ENCODE measurements at places on chromosomes 1 and 21.

DNA sequence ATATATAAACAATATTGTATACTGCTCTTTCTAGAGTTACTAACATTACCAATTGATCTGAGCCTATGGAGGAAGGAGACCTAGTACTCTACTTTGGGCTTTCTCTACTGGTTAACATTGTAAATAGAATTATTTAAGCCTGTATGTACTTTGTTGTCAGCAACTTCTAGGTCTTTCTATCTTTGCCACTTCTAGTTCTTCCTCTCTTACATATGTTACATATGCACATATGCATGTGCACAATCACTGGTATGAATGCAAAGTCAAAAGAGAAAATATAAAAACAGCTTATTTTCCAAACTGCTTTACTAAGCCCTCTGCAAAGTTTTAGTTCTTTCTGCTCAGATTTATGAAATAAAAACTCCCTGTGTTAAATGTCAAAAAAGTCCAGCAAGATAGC lies 84.3 kb downstream of the PTPRC start:
- DNase-seq, result no peak

- DNase-seq, result peak; percentile 32
These were observed 68.7 kb downstream of the LMX1A start for GRCh38 chr1:165287781-165288180.

DNA sequence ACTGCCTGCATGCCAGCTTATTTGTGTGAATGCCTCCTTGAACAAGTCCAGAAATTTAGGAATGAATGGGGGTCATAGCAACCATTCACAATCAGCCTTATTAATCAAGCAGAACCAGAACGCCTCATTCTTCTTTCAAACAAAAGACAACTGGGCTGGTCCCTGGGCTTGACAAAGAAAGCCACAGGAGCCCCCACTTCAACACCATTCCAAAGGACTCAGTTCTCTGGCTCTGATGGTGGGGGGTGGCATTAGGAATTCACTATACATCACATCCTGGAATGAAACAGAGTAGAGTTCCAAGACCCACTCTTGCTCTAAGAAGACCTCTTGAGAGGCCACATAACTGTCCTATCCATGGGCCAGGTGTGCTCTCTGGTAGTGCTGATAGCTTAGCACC lies 186.6 kb upstream of the ST6GALNAC5 start:
- no peak for DNase-seq

DNA sequence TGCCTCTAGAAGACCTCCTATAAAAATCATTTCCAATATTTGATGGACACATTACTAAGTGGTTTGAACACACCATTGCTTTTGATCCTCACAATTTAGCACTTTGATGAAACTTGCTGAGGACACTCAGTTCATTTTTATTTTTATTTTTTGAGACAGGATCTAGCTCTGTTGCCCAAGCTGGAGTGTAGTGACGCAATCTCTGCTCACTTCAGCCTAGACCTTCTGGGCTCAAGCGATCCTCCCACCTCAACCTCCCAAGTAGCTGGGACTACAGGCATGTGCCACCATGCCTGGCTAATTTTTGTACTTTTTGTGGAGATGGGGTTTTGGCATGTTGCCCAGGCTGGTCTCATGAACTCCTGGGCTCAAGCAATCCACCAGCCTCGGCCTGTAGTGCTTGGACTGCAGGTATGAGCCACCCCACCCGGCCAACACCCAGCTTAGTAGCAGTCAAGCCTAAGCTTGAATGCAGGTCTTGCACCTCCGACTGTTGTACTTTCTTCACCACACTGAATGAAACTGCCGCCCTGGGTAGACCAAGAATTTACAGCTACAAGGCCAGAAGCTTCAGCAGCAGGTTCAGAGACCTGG lies 24.8 kb upstream of the ATP2B4 start:
- no peak for DNase-seq

GRCh38 chr1:43822040-43822690 lies 111.4 kb upstream of the ARTN start:
- no peak for DNase-seq

DNA sequence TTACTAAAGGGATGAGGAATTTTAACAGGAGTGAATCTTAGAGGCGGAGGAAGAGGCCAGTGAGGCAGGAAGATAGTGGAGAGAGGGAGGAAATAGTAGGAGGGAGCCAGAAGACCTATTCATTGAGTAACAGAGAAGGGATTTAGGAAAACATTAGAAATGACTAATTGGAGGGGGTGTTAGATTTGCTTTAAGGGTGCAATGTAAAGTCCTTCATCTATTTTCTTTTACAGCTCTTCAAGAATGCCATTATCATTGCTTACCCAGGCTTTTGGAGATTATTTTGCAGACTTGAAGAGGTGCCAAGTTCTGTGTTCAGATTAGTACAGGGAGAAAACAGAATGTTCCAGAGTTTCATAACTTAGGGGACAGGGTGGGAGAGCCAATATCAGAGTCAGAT lies 33.8 kb downstream of the OR10J1 start:
- no peak for DNase-seq

DNA sequence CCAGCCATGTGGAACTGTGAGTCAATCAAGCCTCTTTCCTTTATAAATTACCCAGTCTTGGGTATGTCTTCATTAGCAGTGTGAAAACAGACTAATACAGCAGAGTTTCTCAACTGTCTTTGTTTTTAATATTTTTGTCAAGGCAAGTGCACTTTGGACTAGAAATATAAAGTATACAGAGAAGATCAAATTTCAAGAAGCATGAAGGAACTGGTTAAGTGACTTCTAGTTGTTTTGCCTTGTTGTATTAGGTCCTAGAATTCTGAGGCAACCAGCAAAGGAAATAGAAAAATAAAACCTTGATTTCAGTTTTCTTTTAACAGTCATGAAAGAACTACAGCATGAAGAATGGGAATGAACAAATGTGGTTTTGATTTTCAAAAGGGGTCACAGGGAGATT lies 131.1 kb upstream of the PTGFR start:
- DNase-seq, result no peak

DNA sequence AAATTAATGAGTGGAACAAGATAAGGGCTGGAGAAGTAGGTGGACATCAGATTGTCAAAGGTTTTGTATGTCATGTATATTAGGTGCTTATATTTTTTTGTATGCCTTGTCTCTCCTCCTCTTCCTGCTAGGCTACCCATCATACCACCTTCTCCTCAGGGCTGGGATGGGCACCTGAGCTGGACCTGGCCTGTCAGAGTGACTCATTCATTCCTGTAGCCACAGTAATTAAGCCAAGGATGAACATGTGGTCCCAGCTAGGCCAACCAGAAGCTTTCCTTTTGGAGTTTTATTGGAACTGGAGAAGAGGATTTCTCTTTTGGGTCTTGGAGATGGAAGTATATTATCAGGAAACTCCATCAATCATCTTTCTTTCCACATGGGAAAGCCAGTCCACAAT lies 21.2 kb downstream of the PTGS2 start:
- DNase-seq, result no peak

DNA sequence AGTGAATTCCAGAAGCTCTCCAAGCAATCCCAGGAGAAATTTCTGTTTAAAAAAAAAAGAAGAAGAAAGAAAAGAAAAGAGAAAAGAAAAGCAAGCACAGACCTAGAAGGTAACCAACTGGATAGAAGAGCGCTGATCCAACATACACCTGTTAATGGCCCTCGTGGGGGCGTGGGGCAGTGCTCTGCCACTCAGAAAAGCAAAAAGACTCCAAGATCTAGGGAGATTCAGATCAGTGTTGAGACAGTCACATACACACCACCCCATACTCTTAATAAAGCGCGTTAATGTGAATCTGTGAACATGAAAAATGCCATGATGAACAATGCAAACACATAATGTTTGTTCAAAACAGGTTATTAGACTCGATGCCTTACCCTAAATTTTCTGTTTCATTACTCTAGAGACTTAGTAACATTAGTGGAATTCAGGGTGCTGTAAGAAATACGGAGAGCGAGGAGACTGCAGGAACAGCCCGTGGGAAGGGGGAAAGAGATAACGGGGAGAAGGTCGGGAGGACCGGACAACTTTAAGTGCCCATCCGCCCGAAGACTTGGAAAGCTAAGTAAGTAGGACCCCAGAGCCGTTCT lies 406 bp downstream of the NME7 start:
- peak; percentile 24 for DNase-seq

DNA sequence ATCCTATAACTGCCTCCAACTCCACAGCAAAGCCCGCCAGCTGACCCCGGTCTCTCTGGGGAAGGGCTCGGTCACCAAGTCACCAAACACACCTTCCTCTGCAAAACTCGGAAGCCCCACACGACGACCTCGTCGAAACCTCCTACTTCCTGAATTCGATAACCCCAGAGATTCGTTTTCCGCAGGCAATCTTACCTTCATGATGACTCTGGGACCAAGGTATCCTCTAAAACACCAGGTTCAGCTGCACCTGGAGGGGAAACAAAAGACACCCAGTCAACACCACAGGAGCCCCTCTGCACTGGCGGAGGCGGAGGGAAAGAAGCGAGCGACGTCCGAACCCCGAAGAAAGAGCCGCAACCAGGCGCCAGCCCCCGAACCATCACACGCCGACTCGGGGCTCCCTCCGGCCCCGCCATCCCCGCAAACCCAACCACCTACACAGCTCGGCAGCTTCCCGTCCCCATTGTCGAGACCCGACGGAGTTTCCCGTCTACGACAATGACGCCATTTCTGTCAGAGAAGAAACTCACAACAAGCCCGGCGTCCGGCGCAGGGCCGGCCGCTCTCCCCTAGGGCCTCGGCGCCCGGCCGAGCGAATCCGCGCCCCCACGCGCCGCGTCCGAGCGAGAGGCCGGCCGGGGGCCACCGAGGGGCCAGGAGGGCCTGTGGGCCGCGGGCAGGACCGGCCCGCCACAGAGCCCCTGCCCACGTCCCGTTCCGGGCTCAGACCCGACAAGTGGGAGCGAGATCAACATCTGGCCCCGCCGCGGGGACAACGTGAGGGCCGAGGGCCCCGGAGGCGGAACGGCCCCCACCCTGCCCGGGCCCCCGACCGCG lies 1.0 kb downstream of the ARID4B start:
- DNase-seq, result peak; percentile 68

- peak; percentile 75 for DNase-seq
These were observed 76.4 kb upstream of the SLC45A1 start for GRCh38 chr1:8241417-8242014.

DNA sequence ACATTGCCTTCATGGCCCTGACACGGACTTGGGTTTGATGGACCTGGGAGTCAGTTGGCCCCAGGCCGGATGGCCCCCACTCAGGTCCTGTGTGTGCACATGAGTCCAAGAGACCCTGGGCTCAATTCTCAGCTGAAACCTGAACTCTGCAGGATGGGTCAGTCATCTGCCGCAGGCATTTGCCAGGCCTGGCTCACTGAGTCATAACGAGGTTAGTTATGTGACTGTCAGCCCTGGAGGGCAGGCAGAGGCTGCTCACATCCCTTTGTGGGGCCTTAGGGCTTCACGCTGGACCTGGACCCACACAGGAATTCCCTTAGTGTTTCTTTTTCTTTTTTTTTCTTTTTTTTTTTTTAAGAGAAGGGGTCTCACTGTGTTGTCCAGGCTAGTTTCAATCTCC lies 46.5 kb downstream of the PSMG1 start:
- no peak for DNase-seq

- peak; percentile 76 for DNase-seq
These were observed at the start of gene RAP1GAP for GRCh38 chr1:21669258-21670058. Gene RAP1GAP, minus strand, starts transcription at chr1:21669357. Its CDS starts 49,325 bp downstream, at chr1:21620032.

- no peak for DNase-seq
These were observed 53.3 kb downstream of the PDE9A start for GRCh38 chr21:42706765-42707164.

DNA sequence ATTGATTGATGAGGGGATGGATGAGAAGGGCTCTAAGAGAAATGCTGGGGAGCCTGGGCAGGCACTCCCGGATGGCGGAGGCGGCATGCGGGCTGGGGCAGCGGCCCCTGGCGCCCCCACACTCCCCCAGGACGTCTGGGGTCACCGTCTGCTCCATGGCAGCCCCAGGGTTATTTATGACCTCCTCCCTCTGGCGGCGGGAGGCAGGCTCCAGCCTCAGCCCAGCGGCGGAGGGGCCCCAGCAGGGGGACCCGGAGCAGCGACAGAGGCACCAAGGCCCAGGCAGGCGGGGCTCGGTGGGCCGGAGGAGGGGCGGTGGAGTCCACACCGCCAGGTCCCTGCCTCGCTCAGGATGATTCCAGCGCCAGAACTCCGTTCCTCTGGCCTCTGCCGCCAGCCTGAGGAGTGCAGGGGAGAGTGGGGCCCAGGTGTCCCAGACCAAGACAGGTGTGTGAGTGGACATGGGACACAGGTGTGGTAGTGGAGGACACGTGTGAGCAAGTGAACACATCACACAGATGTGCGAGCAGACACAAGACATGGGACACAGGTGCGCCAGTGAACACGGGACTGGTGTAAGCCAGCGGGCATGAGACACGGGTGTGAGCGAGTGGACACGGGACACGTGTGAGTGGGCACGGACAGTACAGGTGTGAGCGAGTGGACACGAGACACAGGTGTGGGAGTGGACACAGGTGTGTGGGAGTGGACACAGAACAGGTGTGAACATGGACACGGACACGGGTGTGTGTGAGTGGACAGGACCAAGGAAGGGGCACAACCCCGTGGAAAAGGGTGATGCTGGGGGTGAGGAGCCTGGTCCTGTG lies 2.5 kb upstream of the SAMD11 start:
- DNase-seq, result peak; percentile 80

DNA sequence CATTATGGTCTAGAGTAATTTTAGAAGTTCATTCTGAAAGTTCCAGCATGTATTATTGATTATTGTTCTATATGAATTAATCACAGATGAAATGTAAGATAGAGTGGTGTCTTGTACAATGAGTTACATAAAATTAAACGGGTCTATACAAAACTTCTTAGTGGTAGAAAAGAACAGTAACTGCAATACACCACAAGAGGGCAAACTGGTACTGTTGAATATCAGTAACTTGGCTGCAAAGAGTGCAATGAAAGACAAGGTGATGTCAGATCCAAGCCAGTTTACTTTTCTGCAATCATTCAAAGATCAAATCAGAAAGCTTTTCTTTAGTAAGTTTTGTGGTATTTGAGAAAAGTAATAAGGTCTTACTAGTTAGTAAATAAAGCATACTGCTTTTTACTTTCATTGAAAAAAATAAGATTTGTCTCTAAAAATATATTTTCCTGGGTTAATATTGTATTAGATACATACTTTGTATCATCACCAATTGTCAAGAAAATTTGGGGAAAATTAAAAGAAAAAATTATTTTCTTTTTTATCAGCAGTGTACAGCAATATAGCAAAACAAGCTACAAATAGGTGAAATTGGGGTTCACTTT lies 66.4 kb upstream of the BTG3 start:
- DNase-seq, result no peak

DNA sequence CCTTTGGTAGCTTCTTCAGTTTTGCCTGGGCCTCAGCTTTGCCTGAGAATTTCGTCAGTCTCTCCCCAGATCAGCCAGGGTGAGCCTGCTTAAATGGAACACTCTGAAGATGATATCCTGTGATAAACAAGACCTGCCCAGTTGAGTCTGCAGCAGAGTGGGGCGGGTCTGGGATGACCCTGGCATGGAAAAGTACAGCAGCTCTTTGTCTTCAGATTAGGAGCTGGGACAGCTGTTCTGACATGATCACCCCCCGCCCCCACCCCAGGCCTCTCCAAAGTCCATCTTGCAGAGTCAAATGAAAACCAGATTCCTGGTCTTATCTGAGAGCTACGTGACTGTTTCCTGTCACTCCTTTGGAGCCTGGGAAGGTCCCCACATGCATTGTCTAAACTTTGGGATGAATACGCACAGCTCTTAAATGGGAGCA lies 2.2 kb upstream of the TMEM51 start:
- DNase-seq, result no peak

- DNase-seq, result no peak
These were observed 144.6 kb upstream of the TNR start for GRCh38 chr1:175887981-175888428.

GRCh38 chr1:201092738-201093137 lies 19.5 kb downstream of the CACNA1S start:
- DNase-seq, result no peak

Data from mucosa of descending colon (tissue), 3 donors.